ENCODE measurements at places on chromosomes 6 and 20. TPM values are rescaled to one million over a fixed set of nuclear protein-coding genes. Genes with fewer than 3 reads are reported as not detected.

- no peak for DNase-seq
These were observed 28.9 kb upstream of the PNRC1 start for GRCh38 chr6:89051676-89052075.

DNA sequence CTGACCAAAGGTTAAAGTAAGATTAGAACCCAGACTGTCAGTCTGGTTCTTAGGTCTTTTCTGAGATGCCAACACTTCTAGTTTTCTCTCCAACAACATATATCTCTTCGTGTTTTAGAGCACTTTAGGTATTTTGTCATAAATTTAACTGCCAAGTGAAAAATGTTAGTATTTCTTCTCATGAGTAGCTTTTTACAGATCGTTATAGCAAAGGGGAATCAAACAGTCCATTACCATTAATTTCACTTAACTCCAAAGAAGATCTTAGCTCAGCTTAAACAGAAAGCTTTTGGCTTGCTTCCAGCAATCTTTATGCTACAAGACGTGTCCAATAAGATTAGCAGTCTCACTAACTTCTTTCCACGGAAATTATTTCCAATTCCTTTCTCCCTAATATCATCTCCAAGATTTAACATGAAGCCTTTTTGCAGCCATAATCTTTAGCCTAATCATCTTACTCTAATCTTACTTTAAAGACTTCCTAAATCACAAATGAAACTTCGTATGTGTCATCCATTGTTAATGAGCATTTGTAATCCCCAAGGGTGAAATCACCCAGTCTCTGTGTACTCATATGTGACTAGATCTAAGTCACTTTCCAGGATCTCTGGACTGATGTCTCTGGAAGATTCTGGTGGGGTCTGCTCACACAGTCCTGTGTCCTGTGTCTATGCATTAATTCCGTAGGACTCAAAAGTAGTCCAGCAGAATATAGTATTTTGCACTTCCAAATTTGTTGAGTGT is 38.7 kb downstream of the MOXD1 start:
- no peak for DNase-seq

The B3GAT2 gene
- polyA plus RNA-seq = 2.8 TPM

- peak; percentile 78 for DNase-seq
These were observed 20.5 kb downstream of the PTK7 start for GRCh38 chr6:43096451-43097097.

The AKAP12 gene
- polyA plus RNA-seq = 112 TPM

- no peak for DNase-seq
These were observed 57.4 kb upstream of the FOXC1 start for GRCh38 chr6:1552296-1552761.

The MAP7 gene
- polyA plus RNA-seq = 18.7 TPM

Data from right lung (tissue), 10 donors.